ENCODE measurements at places on chromosomes 1 and 21.

DNA sequence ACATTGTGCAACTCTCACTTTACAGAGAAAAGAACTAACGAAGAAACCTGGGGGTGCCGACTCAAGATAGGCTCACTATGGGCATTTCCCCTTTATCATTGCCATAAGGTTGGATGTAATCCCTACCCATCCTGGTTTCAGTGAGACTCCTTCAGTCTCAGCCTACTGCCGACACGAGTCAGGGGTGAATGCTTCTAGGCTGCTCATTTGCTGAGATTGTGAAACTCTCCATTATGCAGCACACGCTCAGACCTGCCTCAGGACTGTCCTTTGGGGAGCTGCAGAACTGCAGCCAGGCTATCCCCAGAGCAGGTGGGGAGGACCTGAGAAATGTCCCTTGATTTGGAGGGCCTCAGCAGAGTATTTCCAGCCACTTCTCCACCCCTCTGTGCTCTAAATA, 22.2 kb downstream of the TSHB start:
- DNase-seq, result no peak

DNA sequence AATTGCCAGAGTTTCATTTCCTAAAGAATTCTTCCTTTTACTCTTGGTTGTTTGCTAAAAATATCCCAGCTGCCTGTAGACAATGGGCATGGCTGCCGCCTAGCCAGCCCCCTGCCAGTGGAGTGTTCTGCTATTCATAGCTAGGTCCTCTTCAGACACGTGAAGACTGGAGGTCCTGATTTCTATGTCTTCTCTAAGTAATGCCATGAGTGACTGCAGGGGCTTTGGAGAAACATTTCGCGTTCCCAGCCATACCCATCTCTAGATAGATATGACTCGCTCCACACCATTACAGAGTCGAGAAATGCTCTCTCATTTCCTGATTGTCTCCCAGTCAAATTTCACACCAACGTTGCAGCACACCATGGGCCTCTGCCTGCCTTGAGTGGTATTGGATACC, 99.5 kb upstream of the BACE2 start:
- DNase-seq, result peak; percentile 46

- peak; percentile 43 for DNase-seq
These were observed 192.2 kb downstream of the ST6GALNAC3 start for GRCh38 chr1:76266762-76267161.

- DNase-seq, result no peak
These were observed 10.2 kb downstream of the ADAM30 start for GRCh38 chr1:119885903-119886783.

DNA sequence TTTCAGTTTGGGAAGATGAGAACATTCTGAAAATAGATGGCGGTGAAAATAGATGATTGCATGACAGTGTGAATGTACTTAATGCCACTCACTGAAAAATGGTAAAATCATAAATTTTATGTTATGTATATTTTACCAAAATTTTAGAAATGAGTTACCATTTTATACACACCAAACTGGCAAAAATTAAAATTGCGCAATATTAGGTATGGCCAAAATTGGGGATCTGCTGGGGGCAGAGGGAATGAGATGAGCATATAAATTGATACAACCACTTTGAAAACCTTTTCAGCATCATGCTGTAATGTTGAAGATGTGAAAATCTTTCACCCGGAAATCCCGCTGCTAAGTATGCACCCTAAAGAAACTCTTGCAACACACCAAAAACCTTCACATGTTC, 10.8 kb upstream of the TMPRSS2 start:
- no peak for DNase-seq

DNA sequence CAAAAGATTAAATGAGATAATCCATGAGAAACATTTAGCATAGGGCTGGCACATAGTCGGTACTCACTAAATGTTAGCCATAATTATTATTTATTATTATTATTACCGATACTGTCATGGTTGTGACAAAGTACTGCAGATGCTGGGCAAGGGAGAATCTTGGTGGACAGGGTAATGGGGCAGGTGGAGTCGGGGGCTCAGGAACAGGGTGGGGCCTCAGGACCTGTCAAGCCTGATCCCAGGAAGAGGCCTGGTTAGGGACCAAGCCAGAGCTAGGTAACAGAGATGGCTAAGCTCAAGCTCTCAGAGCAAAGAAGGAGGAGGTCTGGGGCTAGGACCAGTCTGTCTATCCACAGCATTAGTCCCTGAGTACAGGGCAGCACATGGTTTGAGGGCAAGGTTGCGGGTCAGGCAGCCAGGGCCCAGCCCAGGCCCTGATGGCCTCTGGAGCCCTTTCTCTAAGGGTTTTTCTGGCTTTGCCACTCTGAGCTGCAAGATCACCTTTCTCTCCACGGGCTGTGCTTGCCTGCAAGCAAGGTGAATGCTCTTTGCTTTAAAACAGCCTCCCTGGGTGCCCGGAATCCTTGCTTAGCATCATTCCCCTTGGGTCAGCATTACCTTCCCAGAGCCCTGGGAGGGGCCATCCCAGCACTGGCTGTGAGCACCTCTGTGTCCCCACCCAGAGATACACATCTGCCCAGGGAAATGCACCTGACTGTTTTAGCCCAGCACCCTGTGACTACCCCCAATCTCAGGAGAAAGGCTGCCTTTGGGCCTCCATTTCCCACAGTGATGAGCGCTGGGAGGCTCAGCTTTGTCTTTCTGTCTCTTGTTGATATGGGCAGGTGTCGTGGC, 572.0 kb downstream of the PTPRU start:
- DNase-seq, result no peak

- DNase-seq, result no peak
These were observed 44.5 kb downstream of the B3GALT5 start for GRCh38 chr21:39657091-39657689.

GRCh38 chr1:52967666-52968065, 40.6 kb downstream of the SCP2 start:
- DNase-seq, result no peak

GRCh38 chr1:89826594-89826993, 5.8 kb downstream of the LRRC8D start:
- DNase-seq, result no peak

DNA sequence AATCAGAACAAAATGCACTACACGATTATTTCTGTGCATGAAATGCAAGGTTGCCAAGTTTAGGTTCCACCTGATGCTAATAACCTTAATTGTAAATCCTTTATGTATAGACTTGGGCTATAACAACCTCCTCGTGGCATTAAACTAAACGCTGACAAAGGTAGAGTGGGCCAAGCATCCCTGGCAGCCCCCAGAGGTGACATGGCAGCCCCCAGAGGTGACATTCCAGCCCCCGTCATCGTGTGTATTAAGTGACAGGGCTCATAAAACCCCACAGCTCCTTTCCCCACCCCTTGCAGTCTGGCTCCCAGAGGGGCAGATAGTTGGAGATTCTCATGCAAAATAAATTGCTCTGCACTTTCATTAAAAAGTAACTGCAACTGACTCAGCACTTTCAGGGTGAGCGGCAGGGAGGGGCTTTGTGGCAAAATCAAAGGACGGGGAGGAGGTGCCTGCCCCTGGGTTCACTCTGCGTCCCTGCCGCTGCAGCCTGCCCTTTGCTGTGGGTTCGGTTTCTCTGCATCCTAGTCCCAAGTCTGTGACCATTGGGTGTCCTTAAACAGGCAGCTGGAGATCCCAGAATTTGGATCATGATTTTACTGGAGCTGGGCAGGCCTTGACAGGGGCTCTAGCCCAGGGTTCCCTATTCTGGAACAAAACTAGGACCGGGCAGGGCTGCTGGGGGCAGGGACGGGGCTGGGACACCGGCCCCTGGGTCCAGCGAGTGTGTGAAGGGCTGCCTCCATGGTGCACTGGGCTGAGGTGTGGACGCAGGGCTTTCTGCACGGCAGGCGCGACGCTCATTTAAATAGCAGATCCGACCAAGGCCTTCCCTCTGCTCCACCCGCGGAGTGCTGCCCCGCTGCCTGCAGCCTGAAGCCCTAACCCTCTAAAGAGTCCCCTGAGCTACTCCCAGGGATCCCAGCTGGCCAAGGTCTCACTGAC, 234.9 kb upstream of the VAMP3 start:
- DNase-seq, result no peak

GRCh38 chr1:155910621-155911121, 478 bp downstream of the RIT1 start:
- DNase-seq, result peak; percentile 32

- DNase-seq, result no peak
These were observed 120.8 kb upstream of the DSCAM start for GRCh38 chr21:40967771-40968170.

- DNase-seq, result no peak
These were observed 55.6 kb downstream of the PEX14 start for GRCh38 chr1:10530281-10530740.

DNA sequence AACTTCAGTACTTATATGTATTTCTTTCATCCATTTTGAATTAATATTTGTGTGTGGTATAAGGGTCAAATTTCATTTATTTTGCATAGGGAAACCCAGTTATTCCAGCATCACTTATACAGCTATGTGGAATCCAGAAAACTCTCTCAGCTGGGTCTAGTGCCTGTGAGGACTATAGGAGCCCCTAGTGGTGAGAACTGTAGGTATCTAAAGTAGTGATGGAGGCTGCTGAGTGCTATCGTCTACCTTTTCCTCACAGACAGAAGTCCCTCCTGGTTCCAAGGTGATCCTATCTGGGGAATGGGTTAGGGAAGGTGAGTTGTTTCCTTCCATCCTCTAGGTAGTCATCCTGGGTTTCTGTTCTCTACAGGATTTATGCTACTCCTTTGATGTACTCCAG, 352.0 kb upstream of the C1orf87 start:
- DNase-seq, result no peak

- DNase-seq, result no peak
These were observed 53.8 kb downstream of the ABCA4 start for GRCh38 chr1:94067196-94067595.

DNA sequence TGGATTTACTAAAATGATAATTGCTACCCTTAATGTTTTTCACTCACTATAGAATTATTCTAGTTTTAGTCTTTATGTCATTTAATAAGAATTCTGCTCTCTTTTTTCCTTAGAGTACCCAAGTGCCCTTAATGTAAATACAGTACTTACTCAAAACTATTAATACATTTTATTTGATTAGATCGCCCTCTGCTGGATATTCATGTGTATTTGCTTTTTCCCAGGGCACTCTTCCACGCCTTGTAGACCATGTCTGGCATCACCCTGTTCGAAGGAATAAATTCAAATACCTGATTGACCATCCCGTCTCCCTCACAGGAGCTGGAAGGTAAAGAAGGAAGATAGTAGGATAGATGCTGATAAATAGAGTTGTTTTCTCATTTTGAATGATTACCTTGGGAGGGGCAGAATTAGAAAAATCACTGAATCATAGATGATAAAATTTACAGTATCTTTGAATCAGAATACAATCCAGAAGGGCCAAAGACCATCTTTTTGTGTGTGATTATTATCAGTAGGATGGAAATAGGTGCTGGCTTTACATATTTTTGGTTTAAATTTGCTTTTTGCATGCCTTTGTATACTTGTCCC, 4.1 kb downstream of the AXDND1 start:
- DNase-seq, result peak; percentile 81

DNA sequence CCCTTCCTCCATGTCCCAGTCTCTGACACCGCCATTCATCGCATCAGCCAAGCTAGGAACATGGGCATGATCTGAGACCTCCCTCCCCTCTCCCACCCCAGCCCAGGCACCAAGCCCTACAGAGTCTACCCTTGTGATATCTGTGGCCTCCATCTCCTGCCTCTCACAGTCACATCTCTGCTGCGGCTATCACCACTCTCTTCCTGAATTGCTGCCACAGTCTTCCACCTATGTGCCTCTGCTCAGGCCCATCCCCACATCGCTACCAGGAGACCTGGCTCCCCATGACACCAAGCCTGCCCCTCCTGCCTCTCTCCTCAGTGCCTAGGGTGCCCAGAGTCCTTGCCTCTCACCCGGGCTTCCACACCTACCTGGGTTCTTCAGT, 82.7 kb upstream of the BCAR3 start:
- DNase-seq, result no peak

DNA sequence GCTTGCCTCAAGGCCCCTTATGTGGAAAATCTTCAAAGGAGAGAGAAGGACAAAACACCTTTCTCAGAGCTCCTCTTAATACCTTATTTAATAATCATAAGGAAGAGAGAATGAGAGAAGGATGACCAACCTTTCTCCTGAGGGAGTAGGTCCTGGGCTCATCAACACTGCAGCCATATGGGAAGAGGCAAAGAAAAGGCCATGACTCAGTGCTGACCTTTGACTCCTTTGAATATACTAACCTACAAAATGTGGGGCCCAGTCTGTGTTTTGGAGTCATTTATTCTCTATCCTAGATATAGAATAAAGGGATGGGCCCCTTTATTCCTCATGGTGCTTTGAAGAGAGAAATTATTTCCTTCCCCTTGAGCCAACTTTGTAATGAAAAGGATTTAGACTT, 38.3 kb downstream of the CAMSAP2 start:
- DNase-seq, result no peak

- no peak for DNase-seq
These were observed 10.6 kb upstream of the EXO1 start for GRCh38 chr1:241837416-241837815.

DNA sequence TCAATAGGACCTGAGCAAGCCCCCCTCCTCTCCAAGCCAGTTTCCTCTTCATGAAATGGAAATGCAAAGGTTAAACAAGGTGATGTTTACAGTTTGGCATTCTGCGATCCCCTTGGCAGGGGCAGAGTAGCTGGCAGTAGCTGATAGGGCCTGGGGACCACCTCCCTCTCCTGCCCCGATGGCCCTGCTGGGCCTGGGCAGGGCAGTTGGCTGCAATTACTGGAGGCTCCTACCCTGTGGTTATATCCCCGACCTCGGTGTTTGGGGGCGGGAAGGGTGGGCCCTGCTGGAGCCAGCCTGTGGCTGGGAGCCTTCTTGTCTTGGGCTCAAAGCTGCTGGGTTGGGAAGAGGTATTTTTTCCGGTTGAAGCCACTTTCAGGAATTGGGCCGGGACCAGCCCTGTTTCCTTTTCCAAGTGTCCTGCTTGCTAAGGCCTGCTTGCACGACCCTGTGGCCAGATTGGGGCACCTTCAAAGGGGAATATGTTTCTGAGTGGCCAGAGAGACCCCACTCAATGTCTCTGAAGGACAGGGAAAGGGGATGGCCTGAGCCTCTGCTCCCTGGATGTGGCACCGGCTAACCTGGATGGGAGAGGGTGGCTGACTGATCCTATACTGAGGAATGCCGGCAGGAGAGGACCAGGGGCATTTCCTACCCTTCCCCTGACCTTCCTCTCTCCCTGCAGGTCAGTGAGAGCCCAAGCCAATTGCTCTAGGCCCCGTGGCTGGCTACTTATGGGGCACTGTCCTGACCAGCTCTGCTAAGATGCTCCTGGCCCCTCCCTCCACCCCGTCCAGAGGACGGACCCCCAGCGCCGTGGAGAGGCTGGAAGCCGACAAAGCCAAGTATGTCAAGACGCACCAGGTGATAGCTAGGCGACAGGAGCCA, 1.9 kb downstream of the FAM110D start:
- DNase-seq, result no peak

GRCh38 chr1:11617314-11617713, 36.9 kb downstream of the FBXO2 start:
- peak; percentile 10 for DNase-seq
